OCI-LY7 (cell line): ENCODE measurements at places on chromosomes 5 and 9.

DNA sequence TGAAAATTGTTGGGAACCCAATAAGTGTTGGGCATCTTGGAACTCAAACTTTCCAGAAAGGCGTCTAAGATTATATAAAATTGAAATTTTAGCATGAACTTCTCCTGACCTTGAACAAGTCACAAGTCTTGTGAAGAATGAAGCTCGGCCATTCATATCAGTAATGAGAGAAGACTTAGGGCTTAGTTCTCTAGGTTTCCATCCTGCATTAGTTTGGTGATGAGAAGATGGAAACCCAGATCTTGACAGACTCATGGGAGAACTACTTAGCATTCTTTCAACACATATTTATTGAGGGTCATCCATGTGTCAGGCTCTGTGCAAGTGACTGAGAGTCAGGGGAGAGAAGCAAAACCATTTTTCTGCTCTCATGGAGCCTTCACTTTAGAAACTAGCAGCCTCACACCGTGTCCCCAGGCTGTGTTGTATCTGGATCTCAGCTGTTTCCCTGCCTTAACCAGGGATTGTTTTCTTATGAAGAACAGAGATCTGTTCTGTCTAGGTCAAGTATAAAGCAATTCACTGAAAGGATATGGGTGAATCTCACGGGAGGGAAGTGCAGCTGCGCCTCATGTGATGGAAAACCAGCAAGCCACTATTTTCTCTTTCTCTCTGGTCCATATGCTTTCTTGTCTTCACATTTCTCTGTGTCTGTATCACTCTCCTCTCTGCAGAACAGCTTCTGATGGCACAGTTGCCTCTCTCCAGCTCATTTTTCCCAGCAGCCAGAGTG is 3.4 kb downstream of the GARNL3 start:
- DNase-seq: peak; percentile 18

- DNase-seq: peak; percentile 57
These were observed 81.3 kb downstream of the STK10 start for GRCh38 chr5:172106511-172107356.

- no peak for DNase-seq
These were observed 257.4 kb upstream of the TRPC7 start for GRCh38 chr5:136622747-136623146.

GRCh38 chr9:31519011-31519410 is 865.4 kb upstream of the ACO1 start:
- no peak for DNase-seq

GRCh38 chr9:129323376-129323998 is 145.4 kb upstream of the IER5L start:
- DNase-seq: no peak

DNA sequence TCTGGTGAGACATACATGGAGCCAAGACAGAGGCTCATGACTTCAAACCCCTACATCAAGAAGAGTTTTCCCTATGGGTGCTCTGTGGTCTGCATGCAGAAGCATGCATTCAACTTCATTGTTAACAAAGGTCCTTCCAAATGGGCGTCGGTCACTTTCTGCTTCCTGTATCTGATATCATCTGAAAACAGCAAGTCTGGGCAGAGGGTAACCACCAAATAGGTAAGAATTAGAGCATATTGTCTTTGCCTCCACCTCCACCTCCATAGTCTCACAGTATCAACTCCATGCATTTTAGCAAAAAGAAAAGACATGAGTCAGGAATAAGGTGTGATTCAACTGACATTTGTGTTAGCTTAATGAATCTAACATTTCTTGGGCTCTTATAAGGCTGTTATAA is 462.9 kb downstream of the DMRT2 start:
- no peak for DNase-seq

DNA sequence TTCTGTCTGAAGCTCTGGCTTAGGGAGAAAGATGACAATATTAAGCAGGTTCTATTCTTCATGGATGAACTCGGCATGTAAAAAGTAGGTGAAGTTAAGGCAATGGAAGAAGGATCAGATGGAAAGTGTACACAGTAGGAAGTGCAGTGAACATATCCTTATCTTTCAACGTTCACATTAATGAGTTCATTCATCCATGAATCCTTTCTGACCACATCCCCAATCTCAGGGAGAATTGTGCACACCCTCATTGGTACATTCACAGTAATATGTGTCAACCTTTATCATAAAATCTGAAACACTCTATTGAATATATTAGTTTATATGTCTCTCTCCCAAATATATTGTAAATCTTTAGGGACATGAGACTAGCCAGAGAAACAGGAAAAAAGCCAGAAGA is 5.5 kb downstream of the GIN1 start:
- no peak for DNase-seq

GRCh38 chr9:127878001-127878651 is 651 bp upstream of the AK1 start:
- no peak for DNase-seq

- DNase-seq: no peak
These were observed 251.1 kb downstream of the BNC2 start for GRCh38 chr9:16619402-16619801.

- no peak for DNase-seq
These were observed 88.9 kb downstream of the S1PR3 start for GRCh38 chr9:89080193-89080592.

- DNase-seq: no peak
These were observed 7.6 kb upstream of the ASS1 start for GRCh38 chr9:130437011-130437789.

DNA sequence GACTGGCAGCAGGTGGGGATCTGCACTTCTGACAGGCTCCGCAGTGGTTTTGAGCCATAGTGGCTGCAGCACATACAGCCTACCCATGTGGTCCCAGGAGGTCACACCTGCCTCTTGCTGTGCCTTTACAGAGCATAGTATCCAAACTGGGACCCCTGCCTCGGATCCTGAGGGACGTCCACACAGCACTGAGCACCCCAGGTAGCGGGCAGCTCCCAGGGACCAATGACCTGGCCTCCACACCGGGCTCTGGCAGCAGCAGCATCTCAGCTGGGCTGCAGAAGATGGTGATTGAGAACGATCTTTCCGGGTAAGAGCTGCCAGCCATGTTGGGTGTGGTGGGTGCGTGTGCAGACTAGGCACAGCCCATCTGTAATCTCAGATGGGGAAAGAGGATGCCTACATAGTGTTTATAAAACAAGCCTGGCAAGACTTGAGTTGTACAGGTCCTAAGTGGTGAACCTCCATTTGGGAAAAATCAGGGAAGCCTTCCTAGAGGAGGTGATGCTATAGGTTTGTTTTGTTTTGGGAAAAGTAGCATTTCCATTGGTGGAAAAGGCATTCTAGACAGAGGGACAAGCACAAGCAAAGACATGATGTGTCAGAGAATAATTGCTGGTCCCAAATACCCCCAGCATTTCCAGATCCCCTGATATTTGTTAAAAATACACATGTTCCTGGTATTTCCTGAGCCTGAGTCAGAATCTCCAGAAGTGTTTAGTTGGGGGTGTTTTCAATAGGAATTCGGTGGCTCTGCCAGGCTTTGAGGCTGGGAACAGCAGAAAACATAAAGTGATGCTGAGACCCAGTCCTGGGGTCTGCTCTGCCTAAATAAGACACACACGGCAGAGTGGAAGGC is 119.2 kb downstream of the DAB2IP start:
- no peak for DNase-seq

DNA sequence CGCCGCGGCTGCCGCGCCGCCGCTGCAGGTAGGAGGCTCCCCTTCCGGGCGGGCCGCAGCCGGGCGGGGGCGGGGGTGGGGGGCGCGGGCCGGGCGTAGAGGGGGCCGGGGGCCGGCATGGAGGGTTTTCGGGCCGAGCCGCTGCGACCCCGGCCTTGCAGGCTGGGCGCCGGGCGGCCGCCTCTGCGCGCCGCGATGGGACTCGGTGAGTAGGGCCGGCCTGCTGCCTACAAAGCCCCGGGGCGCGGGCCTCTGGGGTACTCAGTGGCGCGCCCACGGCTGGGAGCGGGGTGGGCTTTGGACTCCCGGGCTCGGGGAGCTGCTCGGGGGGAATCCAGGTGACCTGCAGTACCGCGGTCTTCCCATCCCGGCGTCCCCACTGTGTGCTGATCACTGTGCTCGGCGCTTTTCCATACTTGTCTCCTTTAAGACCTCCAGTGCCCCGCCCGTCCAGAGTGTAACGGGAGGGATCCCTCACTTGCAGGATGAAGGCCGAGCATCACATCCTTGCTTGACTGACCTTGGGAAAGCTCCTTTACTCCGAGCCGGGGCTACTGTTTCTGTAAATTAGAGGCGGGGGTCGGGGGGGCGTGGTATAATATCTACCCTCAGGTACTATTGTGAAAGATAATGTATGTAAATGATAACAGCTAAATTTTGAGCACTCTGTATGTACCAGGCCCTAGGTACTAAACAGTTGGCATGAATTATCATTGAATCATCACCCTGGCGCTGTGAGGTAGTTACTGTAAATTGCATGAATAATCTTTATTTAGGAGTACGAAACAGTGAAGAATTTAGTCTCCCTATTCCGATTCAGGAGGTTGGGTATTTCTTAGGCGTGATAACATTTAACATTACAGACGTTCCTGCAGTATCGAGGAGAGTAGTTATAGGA is 672 bp downstream of the MSANTD3 start:
- DNase-seq: no peak

GRCh38 chr5:107719034-107719606 is 48.4 kb upstream of the EFNA5 start:
- no peak for DNase-seq

- no peak for DNase-seq
These were observed 7.7 kb downstream of the FGFR4 start for GRCh38 chr5:177094224-177095087.

DNA sequence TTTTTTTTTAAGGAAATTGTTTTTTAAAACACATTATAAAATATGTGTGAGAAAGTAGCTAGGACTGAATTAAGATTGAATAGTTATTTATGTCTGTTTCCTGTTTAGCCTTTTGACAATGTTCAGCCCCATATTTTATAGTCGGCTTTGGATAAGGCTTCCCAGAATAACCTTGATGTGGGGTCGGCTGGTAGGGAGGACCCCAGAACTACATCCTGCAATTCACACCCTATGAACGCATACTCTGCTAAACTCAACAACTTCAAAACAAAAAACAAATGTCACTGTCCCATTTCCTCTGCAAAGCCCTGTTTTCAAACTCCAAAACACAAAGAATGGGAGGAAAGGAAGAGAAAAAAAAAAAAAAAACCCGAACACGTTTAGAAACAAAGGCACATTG is 63.1 kb downstream of the ARL15 start:
- DNase-seq: no peak
